ENCODE measurements at places on chromosomes 5 and 9. TPM values are rescaled to one million over a fixed set of nuclear protein-coding genes. Genes with fewer than 3 reads are reported as not detected.

DNA sequence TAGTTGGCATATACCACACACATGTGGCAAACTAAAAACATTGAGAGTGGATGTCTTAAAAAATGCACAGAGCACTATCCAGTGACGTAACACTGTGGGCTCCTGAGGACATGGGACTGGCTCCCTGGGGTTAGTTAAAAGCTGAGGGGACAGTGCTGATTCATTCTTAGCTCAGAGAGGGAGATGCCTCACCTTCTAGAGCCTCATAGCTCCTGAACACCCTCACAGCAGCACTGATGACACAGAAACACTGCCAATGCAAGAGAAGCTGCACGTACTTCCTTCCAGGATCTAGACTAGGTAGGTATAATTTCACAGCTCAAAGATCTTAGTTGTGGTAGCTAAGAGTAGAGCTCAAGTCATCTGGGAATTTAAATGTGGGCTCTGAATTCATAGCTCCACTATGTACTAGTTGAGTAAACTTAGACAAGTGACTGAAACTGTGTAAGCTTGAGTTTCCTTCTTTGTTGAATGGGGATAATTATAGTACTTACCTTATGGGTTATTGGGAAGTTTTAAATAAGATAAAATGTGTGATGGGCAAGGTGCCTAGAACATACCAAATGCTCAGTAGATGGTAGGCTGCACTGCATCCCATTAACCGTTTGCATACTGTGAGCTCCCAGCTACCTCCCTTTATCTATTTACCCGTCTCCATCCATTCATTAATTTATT lies 279.9 kb downstream of the ASTN2 start:
- H3K27me3 ChIP-seq, result no peaks in the 10 kb centered on the region
- no peak overlapping the region for H3K4me3 ChIP-seq
- no peaks in the 10 kb centered on the region for H3K36me3 ChIP-seq
- no peak for DNase-seq
- H3K4me1 ChIP-seq, result no peaks in the 10 kb centered on the region

DNA sequence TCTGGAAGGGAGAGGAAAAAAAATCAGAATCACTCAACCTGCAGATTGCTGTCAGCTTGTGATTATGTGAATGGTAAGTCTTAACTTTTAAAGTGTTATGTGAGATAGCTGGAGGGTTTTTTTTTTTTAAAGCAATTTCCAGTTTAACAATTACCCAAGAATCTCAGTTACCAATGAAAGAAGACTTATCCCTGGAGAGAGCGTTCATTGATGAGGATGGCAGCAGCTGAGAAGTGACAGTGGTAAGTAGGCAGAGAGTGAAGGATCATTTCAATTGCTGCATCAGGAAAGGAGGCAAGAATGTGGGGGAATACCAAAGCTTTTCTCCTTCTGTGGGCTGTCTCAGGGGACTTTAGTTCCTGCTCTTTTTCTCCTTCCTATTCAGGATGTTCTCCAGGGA lies 370.2 kb upstream of the C9orf72 start:
- H3K27ac ChIP-seq, result no peak overlapping the region
- H3K36me3 ChIP-seq, result no peaks in the 10 kb centered on the region
- DNase-seq, result no peak
- no peaks in the 10 kb centered on the region for H3K4me1 ChIP-seq
- H3K27me3 ChIP-seq, result no peaks in the 10 kb centered on the region
- no peak overlapping the region for H3K4me3 ChIP-seq

DNA sequence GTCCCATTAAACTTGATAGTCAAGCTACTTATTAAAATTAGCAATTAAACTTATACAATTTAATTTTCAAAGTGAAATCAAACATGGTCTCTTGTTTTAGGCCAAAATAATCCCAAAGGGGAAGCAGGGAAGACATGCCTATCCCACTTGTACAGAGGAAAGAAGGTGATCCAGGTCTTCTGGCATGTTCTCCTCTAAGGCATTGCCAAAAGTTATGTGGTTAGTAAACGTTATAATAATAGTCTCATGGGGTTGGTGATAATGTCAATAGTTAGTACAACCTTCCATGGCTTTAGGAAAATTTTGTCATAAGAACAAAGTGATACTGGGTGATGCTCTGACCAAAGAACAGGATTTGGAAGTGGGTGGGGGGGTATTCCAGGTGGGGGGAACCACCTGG lies 52.8 kb downstream of the ROR2 start:
- DNase-seq, result no peak
- no peak overlapping the region for H3K27ac ChIP-seq
- no peak overlapping the region for H3K4me3 ChIP-seq
- no peaks in the 10 kb centered on the region for H3K36me3 ChIP-seq

- no peak for DNase-seq
- H3K27ac ChIP-seq, result no peak overlapping the region
- no peaks in the 10 kb centered on the region for H3K27me3 ChIP-seq
These were observed 40.3 kb upstream of the CEP72 start for GRCh38 chr5:571791-572190.

DNA sequence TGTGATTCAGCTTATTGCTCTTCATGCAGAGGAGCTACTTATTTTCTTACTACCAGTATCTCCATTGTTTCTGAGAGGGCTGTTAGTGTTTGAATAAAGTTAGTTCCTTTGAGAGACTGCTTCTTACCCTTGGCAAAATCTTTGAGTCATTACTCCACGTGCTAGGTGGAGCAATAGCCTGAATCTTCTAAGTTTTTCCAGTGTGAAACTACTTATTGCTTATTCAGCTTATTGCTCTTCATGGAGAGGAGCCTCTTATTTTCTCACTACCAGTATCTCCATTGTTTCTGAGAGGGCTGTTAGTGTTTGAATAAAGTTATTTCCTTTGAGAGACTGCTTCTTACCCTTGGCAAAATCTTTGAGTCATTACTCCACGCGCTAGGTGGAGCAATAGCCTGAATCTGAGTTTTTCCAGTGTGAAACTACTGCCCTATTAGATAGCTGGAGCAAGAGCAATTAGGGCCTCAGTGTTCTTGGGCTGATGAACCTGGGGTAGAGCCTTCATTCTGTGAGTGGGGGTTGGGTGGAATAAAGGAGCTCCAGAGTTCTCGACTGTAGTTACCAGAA lies 41.9 kb downstream of the GPBP1 start:
- DNase-seq, result no peak
- no peak overlapping the region for H3K4me3 ChIP-seq
- H3K4me1 ChIP-seq, result peaks cover 5% of the 10 kb centered on the region
- no peak overlapping the region for H3K27ac ChIP-seq
- H3K36me3 ChIP-seq, result peaks cover 17% of the 10 kb centered on the region
- no peaks in the 10 kb centered on the region for H3K27me3 ChIP-seq

DNA sequence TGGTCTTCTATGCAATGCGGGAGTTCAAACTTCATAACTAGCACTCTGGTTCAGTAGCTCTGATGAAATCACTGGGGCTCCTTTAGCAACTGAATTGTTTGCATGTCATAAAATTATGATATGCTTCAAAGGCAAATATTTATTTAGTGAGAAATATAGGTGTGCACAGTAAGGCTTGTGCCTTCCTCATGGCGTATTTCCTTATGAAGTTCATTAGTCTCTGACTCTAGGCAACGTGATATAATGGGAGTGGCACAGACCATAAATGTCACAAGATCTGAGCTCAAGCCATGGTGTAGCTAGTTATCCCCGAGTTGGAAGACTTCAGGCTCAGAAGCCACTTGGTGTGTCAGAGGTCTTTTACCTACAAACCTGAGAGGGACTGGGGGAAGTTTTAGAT lies 35.5 kb downstream of the PIP5K1B start:
- H3K4me3 ChIP-seq, result no peak overlapping the region
- no peaks in the 10 kb centered on the region for H3K27me3 ChIP-seq
- DNase-seq, result no peak
- H3K36me3 ChIP-seq, result no peaks in the 10 kb centered on the region

- no peak overlapping the region for H3K4me3 ChIP-seq
- no peaks in the 10 kb centered on the region for H3K4me1 ChIP-seq
- no peak for DNase-seq
- H3K36me3 ChIP-seq, result no peaks in the 10 kb centered on the region
- no peaks in the 10 kb centered on the region for H3K27me3 ChIP-seq
- H3K27ac ChIP-seq, result no peak overlapping the region
These were observed 183.3 kb downstream of the SH3GL2 start for GRCh38 chr9:17761984-17762676.

DNA sequence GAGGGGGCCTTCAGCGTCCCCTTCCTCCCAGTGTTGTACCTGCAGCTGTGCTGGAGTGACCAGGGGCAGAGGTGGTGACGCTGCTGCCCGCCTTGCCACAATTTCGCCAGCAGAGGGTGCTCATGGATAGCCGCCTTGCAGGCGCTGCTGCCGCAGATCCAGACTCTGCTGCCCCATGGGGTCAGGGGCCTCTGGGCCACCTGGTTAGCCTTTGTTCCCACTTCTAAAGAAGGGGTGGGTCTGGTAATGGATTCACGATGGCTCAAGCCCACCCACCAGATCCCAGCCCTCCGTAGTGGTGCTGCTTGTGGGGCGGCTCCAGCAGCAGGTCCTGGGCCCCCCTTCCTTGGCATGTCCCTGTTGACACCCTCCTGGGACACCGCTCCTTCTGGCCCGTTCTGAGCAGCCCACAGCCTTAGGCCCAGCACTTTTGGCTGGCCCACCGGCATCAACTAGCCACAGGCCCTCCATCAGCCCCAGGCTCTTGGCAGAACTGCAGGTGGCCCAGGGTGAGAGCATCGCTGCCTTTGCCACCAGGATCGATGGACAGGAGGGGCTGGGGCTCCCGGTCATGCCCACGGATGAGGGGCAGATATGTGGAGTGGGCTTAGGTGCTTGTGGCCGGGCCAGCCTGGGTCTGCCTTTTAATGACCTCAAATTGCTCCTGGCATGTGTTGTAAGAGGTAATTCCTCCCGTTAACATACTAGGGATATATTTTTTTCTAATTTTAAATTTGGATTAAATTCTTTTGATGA lies 57.2 kb downstream of the COL5A1 start:
- peaks cover 2% of the 10 kb centered on the region for H3K4me1 ChIP-seq
- no peak overlapping the region for H3K27ac ChIP-seq
- no peak overlapping the region for H3K4me3 ChIP-seq
- DNase-seq, result no peak
- peaks cover 22% of the 10 kb centered on the region for H3K36me3 ChIP-seq

- peaks cover 3% of the 10 kb centered on the region for H3K36me3 ChIP-seq
- no peaks in the 10 kb centered on the region for H3K27me3 ChIP-seq
- no peak for DNase-seq
- peaks cover 76% of the 10 kb centered on the region for H3K4me1 ChIP-seq
- H3K27ac ChIP-seq, result peak overlapping the region; percentile 96
These were observed 3.8 kb upstream of the SYNPO start for GRCh38 chr5:150636391-150637244.

GRCh38 chr5:82603033-82603987 lies 325.2 kb upstream of the RPS23 start:
- H3K27ac ChIP-seq, result no peak overlapping the region
- DNase-seq, result no peak
- H3K27me3 ChIP-seq, result no peaks in the 10 kb centered on the region

- no peak overlapping the region for H3K27ac ChIP-seq
- no peaks in the 10 kb centered on the region for H3K36me3 ChIP-seq
- H3K4me1 ChIP-seq, result no peaks in the 10 kb centered on the region
- H3K4me3 ChIP-seq, result no peak overlapping the region
These were observed 200.4 kb downstream of the ARRDC3 start for GRCh38 chr5:91182763-91183162.

- H3K36me3 ChIP-seq, result no peaks in the 10 kb centered on the region
- no peak overlapping the region for H3K4me3 ChIP-seq
- H3K27ac ChIP-seq, result no peak overlapping the region
- H3K4me1 ChIP-seq, result no peaks in the 10 kb centered on the region
These were observed 31.7 kb upstream of the BASP1 start for GRCh38 chr5:17185773-17186172.

DNA sequence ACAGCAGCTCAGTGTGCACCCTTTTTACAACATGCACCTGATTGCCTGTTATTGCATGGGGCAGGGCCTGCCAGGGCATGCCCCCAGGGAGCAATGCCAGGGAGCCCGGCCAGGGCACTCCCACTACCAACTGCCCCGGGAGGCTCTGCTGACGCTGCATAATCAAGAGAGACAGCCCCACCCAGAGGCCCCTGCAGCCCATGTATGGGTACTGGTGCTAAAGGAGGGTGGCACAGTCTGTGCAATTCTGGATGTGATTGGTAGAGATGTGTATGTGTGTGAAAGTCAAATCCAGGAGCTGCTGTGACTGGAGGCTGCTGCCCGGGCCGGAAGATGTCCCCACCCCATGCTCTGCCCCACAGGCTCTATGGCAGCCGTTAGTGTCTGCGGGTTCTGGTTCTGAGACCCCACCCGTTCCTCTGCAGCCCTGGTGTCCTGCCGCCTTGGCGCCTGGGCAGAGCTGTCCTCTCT lies 3.9 kb upstream of the NEURL1B start:
- no peak for DNase-seq
- no peak overlapping the region for H3K4me3 ChIP-seq
- no peaks in the 10 kb centered on the region for H3K36me3 ChIP-seq

DNA sequence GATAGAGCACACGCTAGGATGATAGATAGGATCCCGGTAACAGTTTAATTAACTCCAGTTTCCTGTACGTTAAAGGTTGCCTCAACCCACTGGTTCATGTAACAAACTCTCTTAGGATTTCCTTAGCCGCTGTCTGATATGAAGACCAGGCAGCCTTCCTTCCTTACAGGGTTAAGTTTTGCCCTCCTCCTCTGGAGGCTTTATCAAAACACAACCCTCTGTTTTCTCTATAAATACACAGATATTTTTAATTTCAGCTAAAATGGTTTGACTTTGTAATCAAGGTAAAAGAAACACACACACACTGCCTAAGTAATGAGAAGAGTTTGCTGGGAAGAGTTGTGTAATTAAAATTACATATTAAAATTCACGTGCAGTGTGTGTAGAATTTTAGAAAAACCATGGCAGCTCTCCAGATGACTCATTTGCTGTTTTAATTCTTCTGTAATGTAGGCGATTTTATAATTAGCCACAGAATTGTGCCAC lies 369.8 kb downstream of the CSNK1G3 start:
- H3K4me3 ChIP-seq, result no peak overlapping the region
- no peaks in the 10 kb centered on the region for H3K27me3 ChIP-seq
- no peaks in the 10 kb centered on the region for H3K4me1 ChIP-seq
- H3K27ac ChIP-seq, result no peak overlapping the region
- DNase-seq, result no peak

- H3K27me3 ChIP-seq, result no peaks in the 10 kb centered on the region
- DNase-seq, result no peak
- H3K27ac ChIP-seq, result no peak overlapping the region
- no peak overlapping the region for H3K4me3 ChIP-seq
- no peaks in the 10 kb centered on the region for H3K36me3 ChIP-seq
These were observed 452.8 kb upstream of the SEMA6A start for GRCh38 chr5:117027384-117027783.

DNA sequence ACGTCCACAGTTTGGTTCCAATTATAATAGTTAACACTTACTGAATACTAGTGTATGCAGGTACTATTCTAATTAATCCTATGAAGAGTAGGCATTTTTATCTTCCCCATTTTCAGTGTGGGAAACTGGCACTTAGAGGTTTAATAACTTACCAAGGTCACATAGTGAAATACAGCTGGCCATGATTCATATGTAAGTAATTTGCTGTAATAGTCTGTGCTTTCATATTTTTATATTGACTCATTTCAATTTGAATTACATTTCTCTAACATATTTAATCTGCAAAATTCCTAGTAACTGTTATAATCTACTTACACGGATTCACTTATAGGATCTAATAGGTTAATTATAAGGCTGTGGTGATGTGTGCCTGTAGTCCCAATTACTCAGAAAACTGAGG lies 19.4 kb downstream of the CCNH start:
- H3K4me3 ChIP-seq, result no peak overlapping the region
- H3K27ac ChIP-seq, result peak overlapping the region; percentile 47
- H3K27me3 ChIP-seq, result no peaks in the 10 kb centered on the region
- H3K4me1 ChIP-seq, result no peaks in the 10 kb centered on the region
- DNase-seq, result no peak

QRFP gene
- not detected for total RNA-seq

C5 gene
- 1.5 TPM for total RNA-seq

CDO1 gene
- 36.0 TPM for total RNA-seq

PCDHA1 gene
- total RNA-seq, result not detected

BTNL8 gene
- total RNA-seq, result not detected

TOR1A gene
- 67.7 TPM for total RNA-seq

TEK gene
- 31.8 TPM for total RNA-seq

FOXD1 gene
- 7.1 TPM for total RNA-seq
